ENCODE measurements at places on chromosomes 11 and 22.

- DNase-seq = no peak
Observed at GRCh38 chr11:131964698-131965483, 594.5 kb downstream of the NTM start.

- no peak for DNase-seq
Observed at GRCh38 chr11:87455180-87455579, 417.4 kb downstream of the TMEM135 start.

- DNase-seq = no peak
Observed at GRCh38 chr11:64743591-64744543, at the start of gene RASGRP2. Gene RASGRP2 (minus strand): TSS chr11:64744142. CDS start chr11:64742866, 1,276 bp downstream.

GRCh38 chr22:31448382-31448781 is 41.3 kb downstream of the EIF4ENIF1 start:
- DNase-seq = no peak

GRCh38 chr11:133230431-133230830 is 301.9 kb downstream of the OPCML start:
- DNase-seq = no peak

Measured in stromal cell of bone marrow (primary cell).